ENCODE measurements at places on chromosomes 16 and 17.

DNA sequence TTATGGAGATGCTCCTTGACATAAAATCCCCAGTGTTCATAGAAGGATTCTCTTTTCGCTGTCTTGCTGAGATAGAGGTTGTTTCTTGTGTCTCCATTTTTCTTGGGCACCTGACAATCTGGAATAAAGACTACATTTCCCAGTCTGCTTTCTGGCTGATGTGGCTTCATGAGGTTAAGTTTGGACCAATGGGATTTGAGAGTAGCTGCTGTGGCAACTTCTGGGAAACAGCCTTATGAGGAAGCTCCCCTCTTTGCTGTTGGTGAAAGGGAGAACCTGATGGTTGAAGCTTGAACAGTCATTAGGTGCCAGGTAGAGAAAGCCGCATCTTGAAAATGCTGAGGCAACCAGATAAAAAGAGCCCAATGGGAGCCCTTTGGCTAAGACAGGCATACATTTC is 24.4 kb downstream of the HS3ST4 start:
- no peak for DNase-seq

- no peak for DNase-seq
These were observed 6.0 kb downstream of the TTC19 start for GRCh38 chr17:16005636-16006035.

- DNase-seq: no peak
These were observed 158.3 kb upstream of the ZFHX3 start for GRCh38 chr16:73206151-73206707.

GRCh38 chr17:77451245-77451893 is 310.6 kb downstream of the SEC14L1 start:
- peak; percentile 92 for DNase-seq

GRCh38 chr17:7014995-7015958 is 2.9 kb downstream of the RNASEK start:
- DNase-seq: no peak

GRCh38 chr17:43597624-43598356 is 51.6 kb upstream of the ETV4 start:
- DNase-seq: no peak

DNA sequence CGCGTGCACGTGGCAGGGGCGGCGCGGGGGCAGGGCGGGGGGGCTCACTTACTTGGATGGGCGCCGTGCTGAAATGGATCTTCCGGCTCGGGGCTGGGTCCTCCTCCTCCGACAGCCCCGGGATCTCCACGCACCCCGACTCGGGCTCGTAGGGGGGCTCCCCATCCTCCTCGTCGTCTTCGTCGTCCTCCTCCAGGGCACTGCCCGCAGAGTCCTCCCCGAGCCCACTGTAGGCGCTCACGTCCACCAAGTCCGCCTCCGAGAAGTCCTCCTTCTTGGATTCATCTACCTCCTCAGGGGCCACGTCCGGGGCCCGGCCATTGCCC is 1.4 kb downstream of the PPP1R9B start:
- no peak for DNase-seq

DNA sequence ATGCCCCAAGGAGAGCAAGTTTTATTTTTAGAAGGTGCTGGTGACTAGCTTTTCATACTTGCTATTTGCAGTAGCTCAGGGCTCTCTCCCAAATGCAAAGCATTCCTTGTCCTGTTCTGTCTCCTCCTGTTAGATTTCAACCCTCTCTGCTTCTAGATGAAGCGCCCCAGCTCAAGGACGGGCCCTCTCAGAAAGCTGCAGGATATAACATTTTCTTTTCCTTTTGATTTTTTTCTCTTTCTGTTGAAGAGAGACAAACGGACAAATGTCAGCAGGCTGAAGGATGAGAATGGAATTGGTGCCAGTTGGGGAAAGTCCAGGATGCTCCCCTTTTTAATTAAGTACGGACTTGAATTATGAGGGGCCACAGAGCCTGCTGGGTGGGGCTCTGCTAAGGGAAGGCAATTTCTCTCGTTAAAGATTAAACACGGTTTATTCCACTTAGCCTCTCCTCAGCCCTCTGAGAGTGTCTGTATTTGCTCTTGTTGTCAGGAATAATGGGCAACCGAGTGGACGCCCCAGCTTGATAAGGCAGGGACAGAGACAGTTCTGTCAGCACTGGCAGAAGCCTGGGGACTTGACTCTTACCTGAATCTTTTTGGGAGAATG is 6.2 kb upstream of the ETV4 start:
- no peak for DNase-seq

DNA sequence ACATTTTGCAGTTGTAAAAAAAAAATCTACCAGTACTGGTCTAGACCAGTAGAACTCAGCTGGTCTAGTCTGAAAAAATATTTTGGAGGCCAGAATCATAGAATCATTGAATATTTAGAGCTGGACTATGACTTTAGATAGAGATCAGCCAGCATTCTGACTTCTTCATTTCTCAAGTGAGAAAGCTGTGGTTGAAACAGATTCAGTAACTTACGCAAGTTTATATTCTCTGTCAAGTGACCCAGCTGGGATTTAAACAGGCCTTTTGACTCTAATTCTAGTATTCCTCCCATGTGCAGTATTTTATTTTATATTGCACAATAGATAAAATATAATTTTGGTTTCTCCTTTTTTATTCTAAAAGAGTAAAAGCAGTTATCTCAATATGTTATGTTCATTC is 4.9 kb downstream of the TNRC6A start:
- no peak for DNase-seq

GRCh38 chr17:29345066-29345465 is 45.1 kb upstream of the TAOK1 start:
- DNase-seq: no peak

DNA sequence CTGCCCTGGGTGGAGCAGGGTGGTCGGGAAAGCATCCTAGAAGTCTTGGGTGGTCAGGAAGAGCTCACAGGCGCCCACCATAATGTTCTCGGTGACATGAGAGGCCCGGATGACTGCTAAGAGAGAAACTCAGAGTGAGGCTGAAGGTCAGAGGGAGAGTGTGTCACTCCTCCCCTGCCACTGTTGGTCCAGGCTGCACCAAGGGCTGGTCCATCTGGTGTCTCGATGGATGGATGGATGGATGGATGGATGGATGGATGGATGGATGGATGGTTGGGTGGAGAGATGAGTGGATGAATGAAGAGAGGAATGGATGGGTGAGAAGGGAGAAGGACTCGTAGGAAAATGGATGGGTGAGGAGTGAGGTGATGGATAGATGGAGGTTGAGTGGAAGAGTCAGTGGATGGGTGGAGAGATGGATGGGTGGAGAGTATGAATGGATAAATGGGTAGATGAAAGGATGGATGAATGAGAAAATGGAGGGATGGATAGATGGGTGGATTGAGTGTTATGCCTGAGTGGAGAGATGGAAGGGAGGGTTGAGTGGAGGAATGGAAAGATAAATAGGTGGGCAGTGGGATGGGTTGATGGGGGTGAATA is 43.0 kb downstream of the BEAN1 start:
- no peak for DNase-seq

- no peak for DNase-seq
These were observed 62.8 kb upstream of the CIBAR2 start for GRCh38 chr16:85174871-85175723.

GRCh38 chr17:82295472-82295814 is 21.9 kb upstream of the CSNK1D start:
- DNase-seq: no peak

- DNase-seq: no peak
These were observed 22.5 kb downstream of the EIF4A3 start for GRCh38 chr17:80124351-80124981.

DNA sequence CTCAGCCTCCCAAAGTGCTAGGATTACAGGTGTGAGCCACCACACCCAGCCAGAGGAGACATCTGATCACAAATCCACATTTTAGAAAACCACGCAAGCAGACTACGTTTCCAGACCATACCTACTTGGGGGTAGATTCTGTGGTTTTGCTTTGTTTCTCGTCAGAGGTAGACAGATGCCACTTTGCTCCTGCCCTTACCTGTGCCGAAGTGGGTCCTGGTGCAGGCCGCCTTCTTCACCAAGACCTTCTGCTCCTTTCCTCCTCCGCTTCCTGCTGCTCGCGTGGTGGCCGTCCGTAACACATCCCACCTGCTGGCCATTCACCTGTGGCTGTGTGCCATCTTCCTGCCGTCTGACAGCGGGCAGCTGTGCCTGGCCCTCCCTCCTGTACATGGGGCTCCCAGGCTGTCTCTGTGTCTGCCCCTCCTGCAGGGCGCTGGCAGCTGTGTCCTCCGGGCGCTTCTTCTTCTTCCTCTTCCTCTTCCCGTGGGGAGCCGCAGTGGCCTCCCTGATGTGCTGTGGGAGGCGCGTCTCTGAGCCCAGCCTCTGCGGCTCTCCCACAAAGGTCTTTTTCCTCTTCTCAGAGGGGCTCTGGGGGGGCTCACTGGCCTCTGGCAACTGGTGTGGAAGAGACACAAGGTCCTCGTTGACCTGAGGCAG is 21.2 kb upstream of the CYTH1 start:
- no peak for DNase-seq

GRCh38 chr16:87291944-87292343 is 25.2 kb downstream of the C16orf95 start:
- DNase-seq: no peak

GRCh38 chr17:14014657-14015056 is 54.6 kb upstream of the COX10 start:
- DNase-seq: no peak

- DNase-seq: no peak
These were observed 31.8 kb downstream of the TMEM235 start for GRCh38 chr17:78263063-78263735.

GRCh38 chr16:66587881-66588600 is 8.8 kb downstream of the CMTM2 start:
- no peak for DNase-seq

DNA sequence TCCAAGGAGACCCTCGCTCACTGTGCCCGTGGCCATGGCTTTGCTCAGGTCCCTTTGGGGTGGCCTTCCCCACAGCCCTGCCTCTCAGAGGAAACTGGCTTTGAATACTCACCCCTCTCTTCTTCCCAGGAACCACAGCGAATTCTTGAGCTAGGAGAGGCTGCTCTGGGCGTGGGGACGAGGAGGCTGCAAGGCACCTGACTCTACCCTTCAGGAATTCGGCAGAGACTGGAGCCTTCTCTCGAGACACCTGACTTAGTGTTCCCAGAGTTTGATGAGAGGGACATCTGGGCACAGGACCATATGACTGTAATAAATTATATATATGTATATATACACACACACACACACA is 6.2 kb downstream of the LLGL2 start:
- DNase-seq: no peak

GRCh38 chr17:75240394-75241142 is 20.8 kb downstream of the GGA3 start:
- peak; percentile 73 for DNase-seq

DNA sequence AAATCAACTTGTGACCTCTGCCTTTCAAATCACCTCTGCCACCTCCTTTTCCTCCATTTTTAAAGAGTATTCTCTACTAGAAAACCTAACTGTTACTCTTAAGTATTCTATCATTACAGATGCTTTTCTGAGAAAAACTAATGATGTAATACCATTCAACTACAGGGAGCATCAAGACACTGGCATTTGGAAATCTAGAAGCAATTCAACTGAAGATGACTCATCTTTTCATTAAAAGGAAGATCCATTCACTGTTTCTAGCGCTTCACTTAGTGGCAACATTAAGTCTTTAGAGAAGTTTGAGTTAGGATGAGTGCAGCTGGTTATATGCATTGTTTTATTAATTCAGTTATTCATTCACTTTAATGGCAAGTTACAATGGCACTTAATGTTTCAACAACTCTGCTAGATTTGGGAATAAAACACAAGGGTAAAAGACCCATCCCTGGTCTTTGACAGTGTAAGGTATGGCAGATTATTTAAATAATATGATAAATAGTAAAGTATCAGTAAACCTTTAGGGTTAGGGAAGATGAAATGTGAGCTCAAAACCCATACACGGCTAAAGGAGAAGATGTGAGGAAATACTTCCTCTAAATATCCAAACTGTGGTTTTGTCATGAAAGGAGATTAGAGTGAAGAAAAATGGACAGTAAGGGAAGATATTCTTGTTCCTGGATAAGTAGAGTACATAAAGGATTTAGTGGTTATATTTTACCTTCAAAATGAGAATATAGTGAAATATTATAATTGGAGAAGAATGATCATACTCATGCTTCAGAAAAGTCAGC is 61.7 kb downstream of the KCNJ2 start:
- no peak for DNase-seq

GRCh38 chr17:79515646-79516571 is 94.9 kb downstream of the RBFOX3 start:
- no peak for DNase-seq

DNA sequence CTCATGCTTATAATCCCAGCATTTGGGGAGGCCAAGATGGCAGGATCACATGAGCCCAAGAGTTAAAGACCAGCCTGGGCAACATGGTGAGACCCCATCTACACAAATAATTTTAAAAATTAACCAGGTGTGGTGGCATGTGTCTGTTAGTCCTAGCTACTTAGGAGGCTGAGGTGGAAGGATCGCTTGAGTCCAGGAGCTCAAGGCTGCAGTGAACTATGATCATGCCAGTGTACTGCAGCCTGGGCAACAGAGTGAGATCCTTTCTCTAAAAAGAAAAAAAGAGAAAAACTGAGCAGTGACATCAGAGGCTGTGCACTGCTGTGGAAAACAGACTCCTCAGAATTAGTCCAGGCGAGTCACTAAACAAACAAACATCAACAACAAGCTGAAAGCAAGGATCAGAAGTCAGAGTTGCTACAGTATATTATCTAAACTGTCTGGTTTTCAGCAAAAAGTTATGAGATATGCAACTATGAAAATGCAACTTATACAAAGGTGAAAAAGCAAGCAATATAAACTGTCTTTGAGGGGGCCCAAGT is 39.3 kb downstream of the CBFB start:
- DNase-seq: no peak

DNA sequence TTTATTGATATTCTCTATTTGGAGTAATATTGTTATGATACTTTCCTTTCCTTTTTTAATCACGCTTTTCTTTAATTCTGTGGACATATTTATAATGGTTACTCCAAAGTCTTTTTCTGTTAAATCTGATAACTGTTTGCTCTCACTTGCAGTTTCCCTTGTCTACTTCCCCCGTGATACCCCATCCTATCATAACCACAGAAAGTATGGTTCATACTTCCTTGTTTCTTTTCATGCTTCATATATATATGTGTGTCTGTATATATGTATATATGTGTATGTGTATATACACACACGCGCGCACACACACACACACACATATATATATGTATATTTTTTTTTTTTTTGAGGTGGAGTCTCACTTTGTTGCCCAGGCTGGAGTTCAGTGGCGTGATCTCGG is 23.5 kb downstream of the SPECC1 start:
- no peak for DNase-seq

Measured in Ammon's horn (tissue), 1 donor.